ENCODE measurements at places on chromosomes 7 and 10. TPM values are rescaled to one million over a fixed set of nuclear protein-coding genes. Genes with fewer than 3 reads are reported as not detected.

Gene COL13A1
- total RNA-seq = not detected

Gene PPP1R3C
- not detected for total RNA-seq

Gene AKR1D1
- total RNA-seq = 2.2 TPM

Gene SSC4D
- 1.6 TPM for total RNA-seq

Gene SPDYE5
- total RNA-seq = not detected

Gene ENKUR
- 0.72 TPM for total RNA-seq

Gene LRRC61
- total RNA-seq = 35.8 TPM

Gene PON2
- 141 TPM for total RNA-seq

All from Caco-2 (cell line).